GM12878 (cell line): ENCODE measurements at places on chromosomes 7 and 10. TPM values are rescaled to one million over a fixed set of nuclear protein-coding genes. Genes with fewer than 3 reads are reported as not detected.

The CALN1 gene
- total RNA-seq, result 1.9 and 2.6 TPM in 2 replicates

The AIFM2 gene
- 20.4 and 20.5 TPM in 2 replicates for total RNA-seq

The LBX1 gene
- not detected in 2 replicates for total RNA-seq

The APBB1IP gene
- 67.0 and 67.4 TPM in 2 replicates for total RNA-seq

The CABCOCO1 gene
- total RNA-seq, result not detected in 2 replicates

The FAM24B gene
- 4.6 and 6.8 TPM in 2 replicates for total RNA-seq

The OR9A2 gene
- total RNA-seq, result not detected in 2 replicates

The WDR86 gene
- not detected in 2 replicates for total RNA-seq

The AFAP1L2 gene
- 0.37 and 0.49 TPM in 2 replicates for total RNA-seq

The SPDYE11 gene
- total RNA-seq, result not detected in 2 replicates

The ZNF804B gene
- total RNA-seq, result 0.03 TPM in 1 of 2 replicates, not detected in the other

GRCh38 chr10:86644152-86644793 lies 10.1 kb upstream of the OPN4 start:
- DNase-seq, result peak; percentile 20

GRCh38 chr7:31476073-31476745 lies 37.7 kb upstream of the ITPRID1 start:
- DNase-seq, result no peak

GRCh38 chr7:107687656-107688055 lies 27.0 kb downstream of the SLC26A4 start:
- DNase-seq, result no peak

GRCh38 chr7:25858525-25859411 lies 293.2 kb upstream of the NFE2L3 start:
- no peak for DNase-seq

DNA sequence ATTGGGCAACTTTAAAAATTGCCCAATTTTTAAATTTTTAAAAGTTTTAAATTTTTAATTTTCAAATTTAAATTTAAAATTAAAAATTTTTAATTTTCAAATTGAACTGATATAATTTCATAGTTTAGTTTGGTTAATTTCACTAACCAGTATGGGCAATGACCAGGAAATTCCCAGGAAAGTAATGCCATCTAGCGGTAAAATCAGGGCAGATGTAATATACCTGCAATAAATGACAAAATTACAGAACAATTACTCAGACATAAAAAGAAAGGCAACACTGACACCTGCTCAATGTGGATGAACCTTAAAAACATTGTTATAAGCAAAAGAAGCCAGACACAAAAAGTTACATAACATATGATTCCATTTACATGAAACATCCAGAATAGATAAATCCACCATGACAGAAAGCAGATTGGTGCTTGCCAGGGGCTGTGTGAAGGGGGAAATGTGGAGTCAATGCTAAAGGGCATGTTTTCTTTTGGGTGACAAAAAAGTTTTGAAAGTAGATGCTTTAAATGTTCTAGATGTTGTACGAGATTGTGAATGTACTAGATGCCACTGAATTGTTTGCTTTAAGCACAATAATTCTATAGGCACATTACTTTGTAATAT lies 28.6 kb upstream of the SLC16A12 start:
- DNase-seq, result peak; percentile 3

- no peak for DNase-seq
These were observed 61.9 kb downstream of the COL13A1 start for GRCh38 chr10:69863580-69863979.

- peak; percentile 28 for DNase-seq
These were observed 41.4 kb downstream of the STAM start for GRCh38 chr10:17685233-17685840.

DNA sequence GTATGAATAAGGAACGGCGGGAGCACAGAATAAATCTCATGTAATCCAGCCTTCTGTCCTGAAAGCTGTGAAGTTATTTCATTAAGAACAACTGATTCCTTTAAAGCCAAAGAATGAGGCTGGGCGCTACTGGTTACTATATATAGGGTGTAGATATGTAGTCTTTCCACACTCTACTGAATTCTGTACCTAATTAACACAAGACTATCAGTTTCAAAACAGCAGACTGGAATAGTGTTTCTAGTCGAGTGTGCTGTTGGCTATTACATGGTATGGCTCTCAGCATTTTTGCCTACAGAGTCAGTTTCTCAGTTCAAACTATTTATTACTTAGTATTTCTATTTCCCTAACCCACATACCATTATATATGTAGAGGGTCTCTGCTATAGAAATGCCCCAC lies 163.3 kb downstream of the THSD7A start:
- no peak for DNase-seq

DNA sequence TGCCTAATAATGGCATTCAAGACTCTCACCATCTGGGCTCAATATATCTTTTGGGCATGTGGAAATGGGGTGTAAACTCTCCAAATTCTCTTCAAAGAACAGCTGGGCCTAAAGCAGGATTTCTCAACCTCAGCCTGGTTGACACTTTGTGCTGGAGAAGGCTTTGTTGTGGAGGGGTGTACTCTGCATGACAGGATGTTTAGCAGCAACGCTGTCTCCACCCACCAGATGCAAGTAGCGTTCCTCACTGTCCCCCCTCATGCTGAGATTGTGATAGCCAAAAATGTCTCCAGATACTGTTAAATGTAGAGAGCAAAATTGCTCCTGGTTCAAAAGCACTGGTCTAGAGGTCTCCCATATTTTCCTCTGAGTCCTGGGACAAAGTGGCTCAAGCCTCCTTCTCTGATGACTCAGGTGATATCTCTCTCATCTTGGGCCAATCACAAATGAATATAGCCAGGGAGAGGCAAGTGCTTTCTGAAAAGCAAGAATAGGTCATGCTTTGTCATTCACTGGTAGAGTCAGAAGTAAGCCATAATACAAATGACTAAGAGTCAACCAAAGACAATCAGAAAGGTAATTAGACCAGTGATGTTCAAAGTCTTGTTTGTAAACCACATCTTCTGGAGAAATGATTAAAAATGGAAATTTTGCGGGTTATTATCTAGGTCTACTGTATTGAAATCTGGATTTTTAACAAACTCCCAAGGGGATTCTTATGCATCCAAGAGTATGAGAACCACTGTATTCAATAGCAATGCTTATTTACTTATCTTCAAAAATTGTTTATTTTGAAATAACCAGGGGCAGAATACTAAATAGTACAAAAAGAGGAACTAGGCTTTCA lies 330.8 kb downstream of the PTEN start:
- DNase-seq, result no peak

DNA sequence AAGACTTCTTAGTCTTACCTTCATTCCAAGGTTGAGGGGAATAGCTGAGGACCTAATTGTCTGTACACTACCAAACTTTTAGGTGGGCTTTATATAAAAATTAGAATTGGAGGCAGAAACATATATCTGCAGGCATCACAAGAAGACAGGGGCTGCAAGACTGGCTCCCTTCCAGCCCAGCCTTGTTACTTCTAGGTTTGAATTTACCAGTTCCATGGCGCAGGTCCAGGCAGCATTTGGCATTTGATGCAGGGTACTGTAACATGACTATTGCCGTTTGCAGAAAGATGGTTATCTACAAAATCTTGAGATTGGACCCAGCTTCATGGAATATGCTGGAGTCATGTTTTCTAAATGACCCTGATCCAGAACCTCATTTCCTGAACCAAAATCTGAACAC lies 105.4 kb upstream of the RHOBTB1 start:
- DNase-seq, result no peak

DNA sequence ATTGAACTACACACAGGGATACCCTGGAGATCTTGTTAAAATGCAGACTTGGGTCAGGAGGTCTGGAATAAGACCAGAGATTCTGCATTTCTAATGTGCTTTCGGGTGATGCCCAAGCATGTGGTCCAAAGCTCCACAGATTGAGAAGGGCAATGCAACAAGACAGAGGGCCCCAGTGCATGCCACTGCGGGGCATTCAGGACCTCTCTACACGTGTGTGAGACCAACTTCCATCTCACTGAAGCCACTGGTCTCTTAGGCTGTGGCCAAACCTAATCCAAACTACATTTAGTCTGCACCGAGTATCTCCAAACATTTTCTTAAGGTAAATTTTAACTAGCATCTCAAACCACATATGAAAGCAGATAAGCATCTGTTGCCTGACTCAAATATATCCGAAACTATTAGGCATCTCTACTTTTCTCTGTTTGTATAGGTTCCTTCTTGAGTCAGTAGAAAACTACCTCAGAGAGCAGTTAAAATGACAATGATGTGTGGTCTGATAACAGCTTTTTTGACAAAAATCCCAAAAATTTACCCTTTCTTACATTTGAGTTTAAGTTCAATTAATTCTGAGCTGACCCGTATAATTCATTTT lies 107.5 kb downstream of the ELMO1 start:
- DNase-seq, result peak; percentile 53

DNA sequence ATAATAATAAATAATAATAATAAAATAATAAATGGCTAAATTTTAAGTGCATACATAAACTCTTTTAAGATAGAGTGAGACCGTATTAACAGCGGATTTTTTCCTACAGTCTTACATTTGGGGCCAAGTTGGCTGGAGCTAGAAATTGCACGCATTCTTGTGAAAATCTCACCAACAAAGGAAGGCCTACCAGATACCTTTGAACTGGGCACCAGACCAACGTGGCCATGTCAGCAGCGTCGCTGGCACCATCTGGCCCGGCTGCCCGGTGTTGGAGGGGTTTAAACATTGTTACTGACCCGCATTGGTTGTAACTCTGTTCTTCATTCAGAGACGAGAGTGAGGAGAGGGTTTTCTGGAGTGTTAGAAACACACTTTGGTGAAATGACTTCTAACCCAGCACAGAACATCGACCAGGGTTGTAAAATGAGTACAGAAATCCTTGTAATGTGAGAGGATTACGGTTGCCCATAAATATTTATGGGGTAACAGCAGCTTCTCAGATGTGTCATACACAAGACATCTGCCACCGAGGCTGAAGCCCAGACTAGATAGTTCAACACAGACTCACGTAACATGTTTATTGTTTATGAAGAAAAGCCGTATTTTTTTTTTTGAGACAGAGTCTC lies 34.6 kb upstream of the UNCX start:
- no peak for DNase-seq

DNA sequence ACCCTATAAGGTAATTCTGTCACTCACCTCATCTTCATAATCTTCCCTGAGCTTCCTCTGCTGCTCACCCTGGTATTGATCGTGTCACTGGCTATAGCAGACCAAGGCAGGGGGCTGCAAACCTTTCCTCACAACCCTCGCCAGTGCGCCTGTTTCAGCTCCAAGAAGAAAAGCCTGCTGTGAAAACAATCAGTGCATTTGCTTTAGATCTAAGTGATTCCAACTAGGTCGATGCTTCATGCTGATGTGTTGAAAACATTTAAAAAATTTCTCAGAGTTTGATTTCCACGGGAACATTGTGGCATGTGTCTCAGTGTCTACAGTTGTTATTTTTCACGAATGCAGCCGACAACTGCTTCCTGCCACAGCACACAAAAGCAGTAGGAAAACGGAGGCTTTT lies 27.3 kb downstream of the POU6F2 start:
- no peak for DNase-seq

DNA sequence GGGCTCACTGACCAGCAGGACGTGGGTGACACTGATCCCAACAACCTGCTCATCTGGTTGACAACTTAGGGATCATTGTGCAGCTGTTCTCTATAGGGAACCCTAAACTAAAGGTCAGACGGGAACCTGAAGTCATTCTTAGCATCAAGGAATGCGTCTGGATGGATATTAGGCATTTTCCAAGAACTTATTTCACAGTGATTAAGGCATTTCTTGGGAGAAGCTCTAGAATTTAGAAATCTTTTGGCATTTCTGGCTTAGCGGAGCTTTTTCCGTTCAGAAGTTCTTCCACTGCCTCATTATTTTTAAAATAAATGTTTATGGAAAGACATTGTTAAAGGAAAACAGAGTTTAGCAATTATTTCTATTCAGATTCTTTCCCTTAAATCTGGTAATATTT lies 303.3 kb upstream of the IGFBP3 start:
- DNase-seq, result no peak

- DNase-seq, result no peak
These were observed 772.9 kb downstream of the SORCS3 start for GRCh38 chr10:105413997-105414396.

DNA sequence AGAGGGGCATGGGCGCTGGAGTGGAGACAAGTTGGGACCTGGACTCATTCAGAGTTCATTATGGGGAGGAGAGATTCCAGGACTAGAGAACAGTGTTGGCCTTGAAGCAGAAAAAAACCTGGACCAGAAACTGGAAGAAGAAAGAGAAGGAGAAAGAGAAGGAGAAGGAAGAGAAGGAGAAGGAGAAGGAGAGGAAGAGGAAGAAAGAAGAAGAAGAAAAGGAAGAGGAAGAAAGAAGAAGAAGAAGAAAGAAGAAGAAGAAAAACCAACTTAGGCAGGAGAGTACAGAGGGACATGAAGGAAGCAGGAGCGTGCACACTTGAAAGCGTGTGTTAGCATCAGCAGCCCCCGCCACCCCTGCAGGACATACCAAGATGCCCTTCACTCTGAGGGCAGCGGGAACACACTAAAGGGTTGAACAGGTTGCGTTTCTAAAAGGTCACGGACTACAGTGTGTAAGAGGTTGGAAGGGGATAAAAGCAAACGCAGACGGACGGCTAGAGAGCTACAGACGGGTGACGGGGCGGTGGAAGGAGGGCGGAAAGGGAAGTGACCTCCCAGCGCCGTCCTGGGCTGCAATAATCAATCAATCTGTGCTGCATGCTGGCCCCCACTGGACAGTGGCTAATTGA lies 95.3 kb downstream of the SEC61G start:
- no peak for DNase-seq

DNA sequence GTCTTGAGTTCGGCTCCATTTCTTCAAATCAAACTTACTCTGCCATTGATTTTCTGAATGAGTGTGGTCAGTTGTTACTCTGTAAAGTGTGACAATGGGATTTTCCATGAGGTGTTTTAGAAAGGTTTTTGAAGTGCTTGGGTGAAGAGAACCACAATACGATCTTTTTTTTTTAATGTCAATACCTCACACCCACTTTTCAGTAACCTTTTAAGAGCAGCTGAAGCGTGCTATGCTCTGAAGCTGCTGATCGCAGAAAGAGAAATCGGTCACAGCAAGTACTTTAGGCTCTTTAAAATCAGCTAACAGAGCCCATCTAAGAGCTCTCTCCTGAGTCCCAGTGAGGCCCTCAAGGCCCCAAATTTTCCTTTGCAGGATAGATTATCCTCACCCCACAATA lies 34.4 kb upstream of the YAE1 start:
- DNase-seq, result no peak
